ENCODE measurements at places on chromosomes 2 and 18.
A peak's percentile ranks its signal among the peaks of the same experiment; 100 is the strongest.

DNA sequence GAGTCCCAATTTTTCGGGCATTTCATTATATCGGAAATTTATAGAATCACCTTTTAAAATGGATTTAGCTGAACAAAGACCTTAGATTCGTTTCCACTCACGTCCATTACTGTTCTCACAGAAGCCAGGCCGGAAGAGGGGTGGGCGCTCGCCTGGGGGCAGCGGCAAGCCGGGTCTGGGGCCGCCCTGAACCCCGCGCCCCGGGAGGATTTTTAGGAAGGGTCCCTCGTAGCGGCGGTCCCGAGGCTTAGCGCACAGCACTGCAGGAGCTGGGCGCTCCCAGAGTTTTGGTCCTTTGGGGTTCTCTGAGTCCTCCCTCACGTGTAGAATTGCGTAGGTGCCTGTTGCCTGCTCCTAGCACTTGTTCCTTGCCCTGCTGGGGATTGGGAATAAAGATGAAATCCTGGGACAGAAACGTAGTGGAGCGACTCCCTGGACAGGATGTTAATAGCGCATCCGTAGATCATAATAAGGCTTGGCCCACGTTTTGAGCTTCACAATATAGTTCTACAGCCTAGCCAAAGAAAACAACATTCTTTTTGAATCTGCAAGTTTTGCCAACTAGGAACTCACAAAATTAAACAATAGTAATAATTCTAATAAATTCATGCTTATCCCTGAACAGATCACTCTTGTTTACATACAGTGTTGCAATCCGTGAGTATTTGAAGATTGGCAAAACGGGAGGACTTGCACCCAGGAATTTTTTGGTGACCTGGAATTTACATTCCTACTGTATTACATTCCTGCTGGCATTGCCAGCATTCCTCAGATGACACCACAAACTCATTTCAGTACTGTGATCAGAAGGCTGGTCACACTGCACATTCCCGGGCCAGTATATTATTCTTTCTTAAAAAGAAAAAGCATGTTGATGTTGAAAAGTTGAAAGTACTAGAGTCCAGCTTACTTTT lies 875 bp downstream of the C18orf63 start:
- DNase-seq: no peak

- DNase-seq: no peak
These were observed 1138.2 kb upstream of the TMEFF2 start for GRCh38 chr2:193332941-193333340.

- no peak for DNase-seq
These were observed 219.3 kb upstream of the FOSL2 start for GRCh38 chr2:28173377-28173776.

DNA sequence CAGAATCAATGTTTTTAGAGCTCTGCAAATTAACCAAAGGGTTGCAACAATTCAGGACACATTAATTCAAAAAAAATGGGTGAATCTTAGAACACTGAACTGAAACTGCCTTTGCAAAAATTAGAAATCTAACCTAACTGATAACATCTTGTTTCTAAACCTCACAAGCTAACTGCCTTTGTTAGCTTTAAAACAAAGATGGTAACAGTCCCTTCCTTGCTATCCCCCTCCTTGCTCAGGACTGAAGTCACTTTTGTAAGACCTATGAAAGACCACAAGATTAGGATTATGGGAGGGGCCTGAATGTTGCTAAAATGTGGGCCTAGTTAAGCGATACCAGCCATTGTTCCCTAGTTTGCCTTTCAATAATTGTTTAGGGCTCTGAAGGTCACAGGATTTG lies 44.9 kb upstream of the LONRF2 start:
- DNase-seq: no peak

DNA sequence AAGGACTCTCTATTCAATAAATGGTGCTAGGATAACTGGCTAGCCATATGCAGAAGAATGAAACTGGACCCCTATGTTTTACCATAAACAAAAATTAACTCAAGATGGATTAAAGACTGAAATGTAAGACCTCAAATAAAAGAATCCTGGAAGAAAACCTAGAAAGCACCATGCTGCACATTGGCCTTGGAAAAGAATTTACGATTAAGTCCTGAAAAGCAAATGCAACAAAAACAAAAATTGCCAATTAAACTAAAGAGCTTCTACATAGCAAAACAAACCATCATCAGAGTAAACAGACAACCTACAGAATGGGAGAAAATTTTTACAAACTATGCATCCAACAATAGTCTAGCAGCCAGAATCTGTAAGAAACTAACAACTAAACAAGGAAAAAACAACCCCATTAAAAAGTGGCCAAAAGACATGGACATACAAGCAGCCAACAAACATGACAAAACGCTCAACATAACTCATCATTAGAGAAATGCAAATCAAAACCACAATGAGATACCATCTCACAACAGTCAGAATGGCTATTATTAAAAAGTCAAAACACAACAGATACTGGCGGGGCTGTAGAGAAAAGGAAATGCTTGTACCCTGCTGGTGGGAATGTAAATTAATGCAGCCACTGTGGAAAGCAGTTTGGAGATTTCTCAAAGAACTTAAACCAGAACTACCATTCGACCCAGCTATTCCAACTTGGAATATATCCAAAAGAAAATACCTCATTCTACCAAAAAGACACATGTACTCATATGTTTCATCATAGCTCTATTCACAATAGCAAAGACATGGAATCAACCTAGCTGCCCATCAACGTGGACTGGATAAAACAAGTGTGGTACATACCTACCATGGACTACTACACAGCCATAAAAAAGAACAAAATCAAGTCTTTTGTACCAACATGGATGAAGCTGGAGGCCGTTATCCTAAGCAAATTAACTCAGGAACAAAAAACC lies 30.6 kb downstream of the SEPTIN10 start:
- no peak for DNase-seq

GRCh38 chr2:47501374-47502200 lies 98.6 kb downstream of the MSH2 start:
- no peak for DNase-seq

DNA sequence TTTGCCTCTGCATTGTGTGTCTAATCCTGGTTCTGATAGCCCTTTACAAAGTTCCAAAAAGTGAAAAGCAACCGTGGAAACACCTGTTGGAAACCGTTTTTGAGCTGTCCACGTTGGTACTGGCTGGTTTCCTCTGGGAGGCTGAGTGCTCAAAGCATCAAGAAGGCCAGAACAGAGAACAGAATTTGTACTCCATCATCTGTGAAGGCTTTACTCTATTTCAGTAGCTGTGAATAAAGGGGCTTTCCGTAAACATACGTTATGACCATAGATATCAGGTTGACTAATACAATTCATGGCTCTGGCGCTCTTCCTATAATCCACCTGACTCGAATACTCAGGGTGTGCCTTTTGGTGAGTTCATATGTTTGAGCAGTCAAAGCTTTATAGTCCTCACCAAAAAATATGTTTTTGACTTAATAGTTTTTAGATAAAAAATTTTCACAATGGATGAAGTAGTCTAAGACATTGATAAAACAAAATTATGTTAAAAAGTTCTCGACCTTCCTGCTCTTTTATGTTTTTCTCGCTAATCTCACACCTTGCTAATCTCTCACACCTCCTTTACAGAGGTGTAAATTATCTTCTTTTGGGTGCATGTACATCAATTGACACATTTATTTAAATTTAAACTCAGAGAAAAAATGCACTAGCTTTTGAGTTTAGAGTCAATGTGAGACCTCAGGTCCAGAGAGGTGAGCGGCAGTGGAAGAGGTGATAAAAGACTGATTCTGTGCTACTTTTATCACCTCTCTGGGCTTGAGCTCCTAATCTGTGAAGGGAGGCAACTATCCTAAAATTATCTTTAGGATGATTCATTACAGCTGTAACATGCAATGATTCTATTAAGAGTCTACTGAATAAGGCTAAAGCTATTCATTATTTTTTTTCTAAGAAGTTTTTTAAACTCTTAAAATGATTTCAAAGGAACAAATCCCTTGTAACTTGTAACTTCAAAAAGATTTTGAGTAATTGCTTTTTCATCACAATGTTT lies 65.3 kb downstream of the CXCR4 start:
- DNase-seq: no peak

DNA sequence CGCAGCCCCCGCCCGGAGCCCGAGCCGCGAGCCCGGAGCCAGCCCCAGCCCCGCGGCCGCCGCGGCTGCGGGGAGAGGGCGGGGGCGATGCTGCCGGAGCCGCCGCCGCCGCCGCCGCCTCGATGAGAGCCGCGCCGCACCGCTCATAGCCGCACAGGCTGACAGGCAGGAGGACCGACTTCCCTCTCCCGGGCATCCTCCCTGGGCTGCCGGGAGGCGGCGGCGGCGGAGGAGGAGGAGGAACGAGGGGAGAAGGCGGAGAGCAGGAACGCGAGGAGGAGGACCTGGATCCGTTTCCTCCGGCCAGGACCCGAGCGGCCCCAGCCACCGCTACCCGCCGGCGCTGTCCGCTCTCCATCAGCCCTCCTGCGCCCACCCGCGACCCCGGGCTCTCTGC lies 370 bp downstream of the KLHL29 start:
- DNase-seq: peak; percentile 17

GRCh38 chr18:31587529-31587928 lies 4.1 kb upstream of the TTR start:
- DNase-seq: no peak

DNA sequence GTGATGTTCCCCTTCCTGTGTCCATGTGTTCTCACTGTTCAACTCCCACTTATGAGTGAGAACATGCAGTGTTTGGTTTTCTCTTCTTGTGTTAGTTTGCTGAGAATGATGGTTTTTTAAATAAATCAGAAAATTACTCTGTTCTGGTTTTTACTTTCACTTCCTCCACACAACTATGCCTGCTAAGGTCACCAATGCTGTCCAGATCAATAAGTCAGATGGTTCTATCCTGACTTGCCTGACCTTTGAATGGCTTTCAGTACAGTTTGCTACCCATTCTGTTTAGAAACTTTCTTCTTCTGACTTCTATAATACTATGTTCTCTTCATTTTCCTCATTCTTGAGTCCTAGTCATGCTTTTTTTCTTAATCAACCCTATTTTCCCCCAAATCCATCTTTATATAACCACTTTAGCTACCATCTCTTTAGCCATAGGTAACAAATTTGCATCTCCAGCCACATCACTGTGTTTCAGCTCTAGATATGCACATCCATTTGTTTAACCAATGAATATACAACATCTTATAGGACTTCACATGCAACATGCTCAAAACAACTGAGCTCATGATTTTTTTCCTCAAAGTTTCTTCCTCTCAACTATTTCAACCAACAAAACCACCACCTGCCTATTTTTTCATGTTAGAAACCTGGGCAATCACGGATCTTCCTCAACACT lies 58.8 kb upstream of the SLC38A11 start:
- DNase-seq: no peak

DNA sequence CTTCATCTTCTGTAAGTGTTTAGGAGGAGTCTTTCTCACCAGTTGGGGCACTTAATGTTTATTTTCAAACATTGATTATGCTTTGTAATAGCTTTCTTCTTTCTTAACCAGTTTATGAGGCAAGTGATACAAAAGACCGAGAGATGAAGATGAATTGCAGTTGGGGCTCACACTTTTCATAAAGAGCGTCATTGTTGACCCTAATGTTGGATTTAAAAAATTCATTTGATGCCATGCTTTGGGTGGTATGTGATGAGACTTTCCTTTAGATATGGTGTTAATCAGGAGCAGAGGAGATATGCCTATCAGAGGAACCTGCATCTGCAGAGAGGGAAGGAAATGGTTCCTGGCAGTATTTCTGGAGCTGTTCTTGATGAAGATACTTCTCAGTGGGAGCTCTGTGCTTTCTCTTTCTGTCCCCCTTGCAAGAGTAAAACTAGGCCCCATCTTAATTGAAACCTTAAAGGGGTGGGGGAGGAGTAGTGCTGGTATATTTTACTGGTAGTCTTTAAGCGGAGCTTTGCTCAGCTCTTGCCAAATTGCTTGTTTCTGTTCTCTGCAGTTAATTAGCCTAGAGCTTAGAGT lies 2.3 kb downstream of the EML4 start:
- DNase-seq: peak; percentile 48

- no peak for DNase-seq
These were observed 131.8 kb downstream of the CSRNP3 start for GRCh38 chr2:165601065-165601830.

GRCh38 chr2:239261796-239262483 lies 138.9 kb downstream of the HDAC4 start:
- no peak for DNase-seq

DNA sequence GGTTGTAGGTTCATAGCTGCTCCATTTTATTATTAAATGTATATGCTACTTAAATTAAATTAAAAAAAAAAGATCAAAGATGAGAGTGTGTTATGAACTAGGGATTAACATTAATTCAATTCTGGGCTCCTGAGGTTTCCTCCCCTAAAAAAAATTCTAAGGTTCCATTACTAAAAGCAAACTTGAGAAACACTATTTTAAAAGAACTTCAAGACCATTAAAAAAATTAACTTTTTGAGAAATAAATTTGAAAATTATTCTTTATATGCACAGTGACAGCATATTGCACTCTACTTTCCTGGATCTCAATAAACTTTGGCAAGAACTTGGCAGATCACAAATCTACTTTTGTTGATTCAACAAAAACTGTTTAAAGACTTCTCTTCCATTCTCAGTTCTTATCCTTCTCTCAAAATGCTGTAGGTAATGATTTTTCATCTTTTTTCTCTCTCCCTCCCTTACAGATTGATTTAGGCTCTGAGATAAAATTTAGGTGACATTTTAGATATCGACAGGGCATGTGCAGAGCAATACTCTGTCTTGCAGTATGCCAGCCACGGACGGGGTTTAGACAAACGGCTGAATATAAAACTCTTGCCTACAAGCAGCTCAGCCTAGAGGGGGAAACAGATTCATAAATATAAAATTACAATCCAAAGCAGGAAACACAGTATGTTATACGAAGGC lies 592 bp upstream of the MARS2 start:
- no peak for DNase-seq

- no peak for DNase-seq
These were observed 132.8 kb upstream of the CTDP1 start for GRCh38 chr18:79546781-79547272.

- no peak for DNase-seq
These were observed 35.5 kb downstream of the DOCK10 start for GRCh38 chr2:225006730-225007129.

Data from NAMALWA (cell line).